ENCODE measurements at places on chromosomes 1 and 21.
A peak's percentile ranks its signal among the peaks of the same experiment; 100 is the strongest.

GRCh38 chr1:53626616-53627015 lies 112.3 kb downstream of the GLIS1 start:
- no peak for DNase-seq

GRCh38 chr1:216559359-216559758 lies 136.1 kb upstream of the USH2A start:
- DNase-seq, result no peak

DNA sequence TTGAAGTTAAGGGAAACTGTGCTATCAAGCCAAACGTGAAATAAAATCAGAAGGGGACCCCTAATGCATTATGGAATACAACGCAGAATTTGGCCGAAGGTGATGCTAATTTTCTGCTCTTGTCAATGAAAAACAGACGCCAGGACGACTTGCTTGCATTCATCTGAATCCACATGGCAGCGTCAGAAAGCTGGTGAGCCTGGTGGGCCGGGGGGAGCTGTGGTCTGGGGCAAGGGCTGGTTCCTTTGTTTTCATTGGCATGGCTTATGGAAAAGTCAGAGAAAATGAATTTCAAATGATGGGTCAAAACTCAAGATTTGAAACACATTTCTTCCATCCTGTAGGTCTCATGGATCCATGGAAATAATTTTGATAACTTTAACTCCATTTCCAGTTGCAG lies 86.4 kb upstream of the RUNX1 start:
- no peak for DNase-seq

DNA sequence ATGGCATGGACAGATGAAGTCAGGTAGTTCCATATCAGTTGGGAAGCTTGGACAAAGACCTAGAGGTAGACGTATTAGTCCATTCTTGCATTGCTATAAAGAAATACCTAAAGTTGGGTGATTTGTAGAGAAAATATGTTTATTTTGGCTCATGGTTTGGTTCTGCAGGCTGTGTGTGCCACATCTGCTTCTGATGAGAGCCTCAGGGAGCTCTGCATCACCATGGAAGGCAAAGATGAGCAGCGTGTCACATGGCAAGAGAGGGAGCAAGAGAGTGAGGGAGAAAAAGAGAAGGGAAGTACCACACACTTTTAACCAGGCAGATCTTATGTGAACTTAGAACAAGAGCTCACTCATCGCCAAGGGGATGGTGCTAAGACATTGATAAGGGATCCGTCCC lies 9.0 kb downstream of the TSACC start:
- DNase-seq, result no peak

GRCh38 chr1:89518221-89518631 lies 6.4 kb upstream of the LRRC8B start:
- no peak for DNase-seq

- DNase-seq, result no peak
These were observed 283.5 kb upstream of the SGIP1 start for GRCh38 chr1:66250478-66250877.

DNA sequence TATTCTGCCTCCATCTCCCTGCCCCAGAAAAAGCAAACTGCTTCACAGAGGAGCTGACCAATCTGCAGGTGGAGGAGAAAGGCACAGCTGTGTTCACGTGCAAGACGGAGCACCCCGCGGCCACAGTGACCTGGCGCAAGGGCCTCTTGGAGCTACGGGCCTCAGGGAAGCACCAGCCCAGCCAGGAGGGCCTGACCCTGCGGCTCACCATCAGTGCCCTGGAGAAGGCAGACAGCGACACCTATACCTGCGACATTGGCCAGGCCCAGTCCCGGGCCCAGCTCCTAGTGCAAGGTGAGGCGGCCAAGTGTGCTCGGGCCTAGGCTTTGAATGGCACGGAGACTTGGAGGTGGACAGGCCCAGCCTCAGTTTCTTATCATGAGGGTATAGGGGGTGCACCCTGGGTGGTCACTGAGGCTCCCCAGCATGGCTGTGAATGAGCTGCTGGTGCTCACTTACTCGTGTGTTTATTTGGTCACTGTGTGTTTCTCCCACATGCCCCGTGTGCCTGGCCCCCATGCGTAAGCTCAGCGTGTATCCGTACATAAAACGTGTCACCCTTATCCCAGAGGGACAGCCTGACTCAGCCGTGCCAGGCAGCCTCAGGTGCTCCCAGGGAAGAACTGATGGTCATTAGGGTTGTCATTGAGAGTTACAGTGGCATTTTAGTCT lies 75.8 kb downstream of the OBSCN start:
- DNase-seq, result no peak

DNA sequence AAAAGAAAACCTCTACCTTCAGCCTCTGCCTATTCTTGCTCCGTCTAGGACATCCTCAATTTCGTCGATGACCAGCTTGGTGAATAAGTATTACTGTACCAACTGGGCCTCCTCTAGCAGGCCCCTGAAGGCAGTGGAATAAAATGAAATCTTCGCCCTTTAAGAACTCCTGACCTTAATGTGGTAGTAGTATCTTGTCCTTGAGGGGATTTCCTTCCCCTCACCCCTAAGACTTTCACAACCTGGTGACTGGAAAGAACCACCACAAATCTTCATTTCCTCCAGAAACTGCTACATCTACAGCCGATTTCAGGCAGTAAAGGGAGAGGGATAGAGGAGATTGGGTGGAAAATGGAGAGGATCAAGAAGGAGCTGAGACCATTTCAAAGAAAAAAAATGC lies 1.6 kb upstream of the HAX1 start:
- DNase-seq, result no peak

GRCh38 chr1:205182930-205183329 lies 28.6 kb downstream of the DSTYK start:
- DNase-seq, result no peak

GRCh38 chr1:81899214-81899821 lies 98.6 kb downstream of the ADGRL2 start:
- no peak for DNase-seq

DNA sequence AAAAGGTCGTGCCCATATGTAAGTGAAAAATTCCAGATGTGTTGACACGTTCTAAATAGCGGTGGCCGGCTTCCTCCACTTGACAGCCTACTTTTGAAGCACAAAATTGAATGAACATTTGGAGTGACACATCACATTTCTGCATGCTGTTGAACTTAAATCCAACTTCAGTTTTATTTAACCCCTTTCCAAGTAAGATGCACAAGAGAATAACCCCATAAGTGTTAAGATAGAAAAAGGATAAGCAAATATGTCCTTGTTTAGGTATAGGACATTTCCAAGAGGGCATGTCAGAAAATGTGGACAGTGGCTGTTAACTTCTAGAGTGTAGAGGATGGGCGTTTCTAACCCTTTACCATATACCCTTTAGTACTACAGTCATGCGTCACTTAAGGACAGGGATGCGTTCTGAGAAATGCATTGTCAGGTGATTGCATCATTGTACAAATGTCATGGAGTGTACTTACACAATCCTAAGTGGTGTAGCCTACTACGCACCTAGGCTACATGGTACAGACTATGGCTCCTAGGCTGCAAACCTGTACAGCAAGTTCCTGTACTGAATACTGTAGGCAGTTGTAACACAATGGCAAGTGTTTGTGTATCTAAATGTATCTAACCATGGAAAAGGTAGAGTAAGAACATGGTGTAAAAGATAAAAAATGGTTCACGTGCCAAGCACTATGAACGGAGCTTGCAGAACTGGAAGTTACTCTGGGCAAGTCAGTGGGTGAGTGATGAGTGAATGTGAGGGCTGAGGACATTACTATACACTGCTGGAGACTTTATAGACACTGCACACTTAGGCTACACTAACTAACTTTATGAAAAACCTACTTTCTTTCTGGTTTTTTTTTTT lies 9.3 kb upstream of the FAM89A start:
- DNase-seq, result no peak

DNA sequence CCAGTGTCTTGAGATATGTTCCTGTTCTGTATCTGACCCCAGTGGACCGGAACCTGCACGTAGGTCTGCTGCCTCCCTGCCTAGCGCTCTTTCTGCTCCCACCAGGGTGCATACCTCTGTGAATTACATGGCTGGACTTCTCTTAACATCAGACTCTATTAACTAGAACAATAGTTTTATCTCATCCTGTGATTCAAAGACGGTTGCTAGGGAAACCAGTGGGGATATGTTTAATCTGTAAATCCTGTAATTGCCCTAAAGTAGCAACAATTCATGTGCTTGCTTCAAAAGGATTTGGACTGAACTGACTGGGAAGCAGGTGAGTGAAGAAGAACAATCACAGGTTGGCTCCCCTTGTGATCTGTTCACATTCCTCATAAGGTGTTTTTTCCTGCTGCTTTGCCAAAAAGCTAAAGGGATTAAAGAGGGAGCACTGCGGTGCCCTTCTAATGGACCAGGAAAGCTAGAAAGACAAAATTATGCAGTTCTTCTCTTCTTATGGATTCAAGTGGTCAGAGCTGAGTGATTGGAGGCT lies 52.7 kb upstream of the DIRAS3 start:
- DNase-seq, result no peak

- peak; percentile 35 for DNase-seq
These were observed 16.0 kb downstream of the LCK start for GRCh38 chr1:32266921-32267591.

- DNase-seq, result no peak
These were observed 147.1 kb downstream of the ADSS2 start for GRCh38 chr1:244304656-244305055.

- DNase-seq, result no peak
These were observed 10.7 kb downstream of the SLC9A1 start for GRCh38 chr1:27144049-27144748.

- no peak for DNase-seq
These were observed 36.8 kb upstream of the MACF1 start for GRCh38 chr1:39167632-39168209.

- no peak for DNase-seq
These were observed 134.5 kb upstream of the MAGI3 start for GRCh38 chr1:113255720-113256347.
